ENCODE measurements at places on chromosomes 7 and 10. TPM values are rescaled to one million over a fixed set of nuclear protein-coding genes. Genes with fewer than 3 reads are reported as not detected.

DNA sequence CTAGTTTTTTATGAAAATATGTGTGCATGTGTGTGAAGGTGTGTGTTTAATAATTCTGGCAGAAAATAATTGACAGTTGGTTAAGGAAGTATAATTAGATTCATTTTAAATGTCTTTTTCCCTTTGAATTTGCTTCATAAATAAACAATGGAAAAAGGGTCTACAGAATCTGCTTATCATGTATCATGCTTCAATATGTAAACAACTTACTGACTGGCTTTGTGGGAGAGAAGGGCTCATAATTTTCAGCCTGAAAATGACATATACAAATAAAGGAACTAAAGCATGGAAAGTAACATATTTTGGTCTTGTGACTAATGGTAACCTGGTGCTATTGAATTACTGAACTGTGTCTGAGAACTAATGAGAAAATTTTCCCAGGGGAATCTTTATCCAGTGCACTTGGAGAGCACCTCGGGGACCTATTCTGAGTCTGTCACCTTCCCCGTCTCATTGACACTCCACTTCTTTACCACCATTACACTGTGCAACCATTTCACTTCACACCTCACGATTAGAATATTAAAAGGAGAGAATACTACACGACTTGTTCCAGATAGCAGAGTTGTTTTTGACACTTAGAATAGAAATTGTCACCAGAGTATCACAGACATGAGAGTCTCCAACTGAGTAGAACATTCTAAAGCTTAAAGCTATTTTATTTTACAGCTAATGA is 298.6 kb downstream of the TFEC start:
- no peak for DNase-seq

CYP3A4 gene
- total RNA-seq: 0.11 TPM

HTR5A gene
- not detected for total RNA-seq

DNA sequence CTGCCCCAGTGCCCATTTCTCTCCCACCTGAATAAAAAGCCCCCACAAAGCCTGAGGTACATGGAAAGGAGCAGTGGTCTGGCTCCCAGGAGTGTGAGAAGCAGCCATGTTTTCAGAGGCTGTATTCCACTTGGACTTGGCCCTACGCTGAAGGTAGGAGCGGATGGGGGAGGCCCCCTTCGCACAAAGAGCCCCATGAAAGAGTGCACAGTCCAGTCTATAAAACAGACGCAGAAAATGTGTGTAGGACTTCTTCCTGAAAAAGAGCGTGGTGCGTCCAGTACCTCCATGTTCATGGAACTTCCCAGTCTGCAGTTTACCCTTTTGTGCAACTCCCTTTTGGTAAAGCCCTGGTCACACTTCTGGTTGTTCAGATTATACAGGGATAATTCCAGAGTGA is 69.3 kb downstream of the EGFR start:
- DNase-seq: no peak

GRCh38 chr10:71127773-71128172 is 84.6 kb upstream of the UNC5B start:
- DNase-seq: no peak

NAPEPLD gene
- total RNA-seq: 8.6 TPM

DNA sequence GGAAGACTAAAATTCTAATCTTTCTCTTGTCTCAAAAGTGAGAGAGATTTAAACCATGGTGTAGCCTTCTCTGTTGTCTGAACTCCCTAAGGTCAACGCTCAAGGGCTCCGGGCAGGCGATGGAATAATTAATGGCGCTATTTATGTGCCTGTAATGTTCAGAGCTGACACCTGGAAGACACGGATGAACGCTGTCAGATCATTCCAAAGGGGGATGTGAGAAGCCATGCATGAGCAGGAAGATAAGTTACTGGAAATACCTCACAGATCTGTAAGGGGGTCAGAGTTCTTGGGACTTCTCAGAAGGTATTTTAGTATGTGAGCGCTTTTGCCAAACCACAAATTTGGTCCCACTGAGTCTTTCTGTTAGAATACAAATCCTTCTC is 73.3 kb upstream of the MTPN start:
- DNase-seq: no peak

DNA sequence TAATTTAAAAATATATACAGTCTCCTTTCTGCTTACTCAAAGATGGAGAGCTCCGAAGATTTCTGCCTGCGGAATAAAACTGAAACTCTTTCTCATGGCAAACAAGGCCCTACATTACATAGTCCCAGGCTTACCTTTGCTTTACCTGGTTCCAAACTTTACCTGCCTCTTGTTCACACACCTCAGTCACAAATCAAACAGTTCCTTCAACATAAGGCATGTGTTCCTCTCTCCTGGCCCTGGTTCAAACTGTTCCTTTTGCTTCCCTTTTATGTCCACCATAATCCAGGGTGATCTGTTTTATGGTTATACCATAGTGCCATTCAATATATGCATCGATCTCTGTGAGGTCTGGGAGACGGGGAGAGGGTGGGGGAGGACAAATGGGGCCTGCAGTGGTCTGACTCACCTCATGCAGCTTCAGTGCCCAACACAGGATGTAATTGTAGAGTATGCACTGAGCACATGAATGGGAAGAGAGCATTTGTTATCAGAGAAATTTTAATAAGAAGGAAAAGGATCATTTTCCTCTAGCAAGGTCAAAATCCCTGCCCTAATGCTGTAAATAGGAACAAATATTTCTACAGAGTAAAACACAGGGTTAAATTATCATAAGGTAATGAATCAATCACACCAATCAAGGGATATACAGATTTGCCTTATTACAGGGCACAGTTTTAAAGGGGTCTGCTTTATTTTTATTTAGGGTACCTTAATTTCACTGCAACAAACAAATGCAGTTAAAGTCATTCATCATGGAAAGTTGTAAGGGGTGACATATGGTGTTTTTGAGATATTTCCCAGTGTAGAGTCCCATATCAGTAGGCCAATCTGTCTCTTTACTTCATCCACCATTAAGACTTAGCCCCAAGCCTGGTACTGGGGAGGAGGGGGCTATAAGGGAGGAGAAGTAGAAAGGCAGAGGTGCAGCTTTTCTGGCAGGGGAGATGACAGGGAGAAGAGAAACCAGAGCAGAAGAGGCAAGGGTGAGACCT is 88.8 kb upstream of the PDE1C start:
- no peak for DNase-seq

DNA sequence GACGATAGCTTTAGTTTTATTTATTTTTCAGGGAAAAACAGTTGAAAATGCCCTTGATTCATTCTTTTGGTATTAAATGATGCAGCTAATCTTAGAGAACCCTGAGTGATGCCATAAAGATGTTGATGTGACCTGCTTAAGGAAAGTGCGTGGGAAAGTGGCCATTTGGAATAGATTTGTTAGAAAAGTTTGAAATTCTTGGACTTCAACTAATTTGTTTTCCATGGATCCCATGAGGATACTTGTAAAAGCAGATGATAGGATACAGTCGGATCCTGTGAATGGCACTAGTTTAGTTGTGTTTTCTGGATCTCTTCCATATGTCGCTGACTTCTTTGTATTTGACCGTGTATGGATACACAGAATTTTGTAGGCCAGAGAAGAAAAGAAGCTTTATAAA is 69.0 kb downstream of the SEPTIN7 start:
- DNase-seq: peak; percentile 33

NUTM2A gene
- total RNA-seq: 0.47 TPM

DNA sequence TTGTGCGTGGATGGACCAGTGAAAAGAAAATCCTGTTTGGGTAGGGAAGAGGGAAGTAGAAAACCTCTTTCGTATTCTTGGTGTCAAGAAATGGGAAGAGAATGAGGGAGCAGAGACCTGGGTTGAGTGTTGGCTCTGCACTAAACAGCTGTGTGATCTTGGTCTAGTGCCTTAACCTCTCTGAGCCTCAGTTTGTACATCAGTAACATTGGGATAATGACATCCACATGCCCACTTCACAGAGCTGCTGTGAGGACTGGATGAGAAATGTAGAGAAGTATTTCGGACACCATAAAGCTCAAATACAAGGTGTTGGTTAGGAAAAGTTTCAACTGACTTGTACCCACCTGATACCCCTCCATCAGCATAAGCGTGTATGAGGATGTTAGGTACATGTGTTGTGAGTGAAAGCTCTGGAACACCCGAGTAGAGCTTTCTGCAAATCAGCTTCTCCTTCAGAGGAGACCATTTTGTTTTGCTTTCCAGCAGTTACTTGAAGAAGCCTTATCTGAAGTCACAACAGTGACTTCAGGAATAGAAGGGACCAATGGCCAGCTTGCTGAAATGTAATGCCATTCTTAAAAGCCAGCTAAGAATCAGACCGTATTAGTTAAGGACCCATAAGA is 11.2 kb downstream of the TRIM56 start:
- DNase-seq: no peak

DNA sequence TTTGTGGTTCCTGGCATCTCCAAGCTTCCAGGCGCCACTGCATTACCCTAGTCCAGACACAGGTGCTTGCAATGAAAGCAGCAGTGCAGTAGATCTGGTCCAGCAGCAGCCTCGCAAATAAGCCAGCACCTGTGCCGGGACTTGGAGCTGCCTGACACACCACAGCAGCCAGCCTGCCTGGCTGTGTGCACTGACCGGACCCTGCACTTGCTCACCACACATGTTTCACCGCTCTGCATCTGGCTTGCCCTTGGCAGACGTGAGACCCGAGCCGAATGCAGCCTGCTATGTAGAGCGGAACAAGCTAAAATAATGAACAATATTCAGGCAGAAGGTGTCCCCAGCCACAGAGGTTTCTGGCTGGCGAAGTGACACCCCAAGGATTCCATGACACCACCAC is 123.6 kb upstream of the POM121L12 start:
- DNase-seq: no peak

- DNase-seq: peak; percentile 74
Observed at GRCh38 chr10:63919575-63920279, 398.5 kb downstream of the REEP3 start.

C10orf105 gene
- total RNA-seq: 0.03 TPM

- no peak for DNase-seq
Observed at GRCh38 chr10:94627511-94627910, 56.0 kb upstream of the CYP2C18 start.

EIF3B gene
- total RNA-seq: 236 TPM

ABCB1 gene
- not detected for total RNA-seq

CYP26A1 gene
- total RNA-seq: not detected

- DNase-seq: peak; percentile 99
Observed at GRCh38 chr7:44398511-44398911, 73.1 kb upstream of the CAMK2B start.

SNX10 gene
- total RNA-seq: not detected

CRYGN gene
- total RNA-seq: 0.16 TPM

GRCh38 chr10:111595173-111595572 is 518.3 kb downstream of the ADRA2A start:
- no peak for DNase-seq

DDX50 gene
- total RNA-seq: 36.7 TPM

DNA sequence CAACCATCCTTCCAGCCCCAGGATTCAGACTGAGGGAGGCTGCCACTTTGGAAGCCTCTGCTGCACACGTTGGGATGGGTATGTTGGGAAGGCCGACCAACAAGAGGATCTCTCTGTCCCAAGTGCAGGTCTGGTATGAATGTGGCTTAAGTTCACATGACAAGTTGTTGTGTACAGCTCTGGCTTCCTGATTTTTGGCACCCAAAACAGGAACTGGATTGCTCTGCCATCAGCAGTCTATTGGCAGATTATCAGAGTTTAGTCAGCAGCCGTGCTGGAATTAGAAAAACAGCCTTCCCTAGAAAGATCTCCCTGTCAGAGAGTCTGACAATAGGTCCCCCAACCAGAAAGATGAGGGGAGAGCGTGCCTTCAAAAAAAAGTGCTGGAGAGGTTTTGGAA is 66.9 kb downstream of the GOLGA7B start:
- DNase-seq: no peak

PRSS58 gene
- not detected for total RNA-seq

DNA sequence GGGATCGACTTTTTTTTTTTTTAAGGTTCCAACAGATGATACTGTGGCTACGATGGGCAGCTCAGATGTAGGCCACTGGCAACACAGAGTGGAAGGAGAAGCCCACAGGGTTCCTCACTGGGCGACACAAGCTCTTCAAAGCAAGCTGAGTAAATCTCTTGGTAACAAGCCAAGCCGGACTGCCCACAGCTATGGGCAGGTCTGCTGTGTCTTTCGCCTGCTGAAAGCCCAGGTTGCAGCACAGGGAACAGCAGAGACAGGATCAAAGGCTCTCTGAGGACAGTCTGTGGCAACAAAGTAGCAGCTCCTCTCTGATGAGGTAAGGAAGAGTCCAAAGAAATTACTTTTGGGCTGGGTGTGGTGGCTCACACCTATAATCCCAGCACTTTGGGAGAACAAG is 83.6 kb downstream of the KCNMA1 start:
- DNase-seq: peak; percentile 81

- peak; percentile 16 for DNase-seq
Observed at GRCh38 chr10:84423719-84424118, 95.3 kb downstream of the CCSER2 start.

ZNF32 gene
- total RNA-seq: 35.2 TPM

C10orf53 gene
- total RNA-seq: not detected

GRCh38 chr7:88344956-88345832 is 38.5 kb upstream of the STEAP4 start:
- peak; percentile 20 for DNase-seq

DNA sequence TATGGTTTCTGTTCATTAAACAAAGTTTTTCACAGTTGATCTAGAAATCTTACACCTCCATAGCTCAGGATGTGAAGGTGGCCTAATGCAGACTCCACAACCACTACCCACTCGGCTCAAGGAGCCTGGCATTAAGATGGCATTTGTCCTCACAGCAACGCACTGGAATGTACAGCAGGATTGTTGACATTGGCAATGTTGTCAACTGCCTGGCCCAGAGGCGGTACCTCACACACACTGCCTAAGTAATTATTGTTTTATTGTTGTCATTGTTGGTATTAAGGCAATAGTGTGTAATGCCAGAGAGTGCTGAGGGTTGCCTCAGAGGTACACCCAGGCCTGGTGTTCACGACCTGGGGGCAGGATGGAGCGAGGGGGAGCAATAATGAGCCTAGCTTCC is 38.3 kb downstream of the LRRC18 start:
- DNase-seq: no peak

- DNase-seq: peak; percentile 27
Observed at GRCh38 chr7:144384555-144385245, 18.8 kb downstream of the NOBOX start.

DNA sequence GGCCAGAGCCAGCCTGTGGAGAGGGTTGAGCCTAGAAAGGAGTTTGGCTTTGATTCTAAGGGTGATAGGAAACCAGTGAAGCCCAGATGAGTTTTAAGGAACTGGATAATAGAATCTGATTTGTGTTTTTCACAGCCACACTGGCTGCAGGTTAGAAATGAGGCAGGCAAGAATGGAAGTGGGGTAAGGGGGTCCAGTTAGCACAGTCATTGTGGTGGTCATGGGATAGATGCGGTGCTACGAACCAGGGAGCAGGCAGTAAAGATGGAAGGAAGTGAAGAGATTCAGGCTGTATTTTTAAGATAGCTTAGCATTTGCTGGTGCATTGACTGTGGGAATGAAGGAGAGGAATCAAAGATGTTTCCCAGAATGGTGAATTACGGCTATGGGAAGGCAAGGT is 322.2 kb downstream of the LRMDA start:
- DNase-seq: no peak

NEUROD6 gene
- total RNA-seq: not detected

- DNase-seq: peak; percentile 26
Observed at GRCh38 chr7:64630496-64630895, 35.4 kb upstream of the ZNF107 start.
